Endothelial cell of umbilical vein (primary cell): ENCODE measurements at places on chromosomes 6 and 20. TPM values are rescaled to one million over a fixed set of nuclear protein-coding genes. Genes with fewer than 3 reads are reported as not detected.

Gene PLN
- total RNA-seq = not detected in 2 replicates

Gene FUT9
- total RNA-seq = not detected in 2 replicates

Gene FAM83C
- total RNA-seq = not detected in 2 replicates

- no peak for DNase-seq
These were observed 261.3 kb downstream of the ESR1 start for GRCh38 chr6:152068622-152069261.

DNA sequence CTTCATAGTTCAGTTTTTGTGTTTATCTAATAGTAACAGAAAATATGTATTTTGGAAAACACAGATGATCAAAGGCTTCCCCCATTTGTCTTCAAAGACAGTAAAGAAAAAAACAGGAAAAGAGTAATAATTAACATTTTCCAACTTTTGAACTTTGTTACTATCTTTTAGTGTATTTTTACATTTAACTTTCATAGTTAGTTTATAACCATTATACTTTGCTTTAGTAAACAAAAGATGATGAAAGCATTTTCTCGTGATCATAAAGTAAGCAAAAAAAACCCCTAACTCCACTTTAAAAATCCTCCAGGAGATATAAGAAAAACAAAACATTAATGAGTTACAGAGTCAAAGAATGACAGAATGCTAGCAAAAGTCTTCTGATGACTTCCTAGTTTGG is 13.6 kb upstream of the GPRC6A start:
- no peak for DNase-seq

DNA sequence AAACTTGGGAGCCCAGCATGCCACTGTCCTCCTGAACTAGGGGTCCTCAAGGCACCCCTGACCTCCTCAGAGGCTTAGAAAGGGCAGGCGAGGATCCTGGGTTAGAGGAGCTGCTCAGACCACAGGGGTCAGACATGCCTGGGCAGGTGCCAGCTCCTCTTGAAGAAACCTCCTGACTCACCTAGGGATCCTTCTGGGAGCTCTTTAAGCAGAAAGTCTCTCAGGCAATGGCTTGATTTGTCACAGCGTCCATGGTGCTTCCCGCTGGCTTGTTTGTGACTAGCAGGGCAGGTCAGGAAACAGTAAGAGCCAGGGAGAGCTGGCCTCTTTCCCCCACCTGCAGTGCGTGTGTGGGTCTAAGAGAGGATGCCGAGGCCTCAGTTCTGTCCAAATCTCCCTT is 174.5 kb upstream of the SNX9 start:
- DNase-seq = no peak

DNA sequence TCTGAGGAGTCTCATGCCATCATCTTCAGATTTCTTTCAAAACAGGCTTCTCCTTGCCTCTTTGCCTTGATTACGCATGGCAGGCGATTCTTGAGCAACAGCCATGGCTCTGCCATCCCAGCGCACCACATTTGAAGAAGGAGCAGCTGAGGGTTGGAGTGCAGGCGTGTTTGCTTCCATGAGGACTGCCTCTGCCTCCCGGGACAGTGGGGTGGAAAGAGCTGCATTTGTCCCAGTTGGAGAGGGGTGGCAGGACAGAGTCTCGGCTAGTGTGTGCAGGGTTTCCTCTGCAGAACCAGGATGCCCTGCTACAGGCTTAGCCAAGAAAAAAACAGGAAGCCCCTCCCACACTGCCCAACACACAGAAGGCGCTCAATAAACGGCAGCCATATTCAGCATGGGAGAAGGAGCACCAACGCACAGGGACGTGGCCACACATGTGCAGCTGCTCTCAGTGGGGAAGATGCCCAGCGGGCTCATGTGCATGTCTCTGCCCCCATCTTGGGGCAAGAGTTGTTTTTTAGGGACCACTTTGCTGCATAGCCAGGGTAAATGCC is 36.6 kb downstream of the IRF4 start:
- no peak for DNase-seq

- DNase-seq = no peak
These were observed 81.1 kb downstream of the ATP9A start for GRCh38 chr20:51687108-51687507.

GRCh38 chr6:47455533-47456209 is 21.9 kb upstream of the CD2AP start:
- no peak for DNase-seq
